ENCODE measurements at places on chromosomes 1 and 21.

- DNase-seq, result no peak
Observed at GRCh38 chr21:42609811-42610210, 43.6 kb upstream of the PDE9A start.

DNA sequence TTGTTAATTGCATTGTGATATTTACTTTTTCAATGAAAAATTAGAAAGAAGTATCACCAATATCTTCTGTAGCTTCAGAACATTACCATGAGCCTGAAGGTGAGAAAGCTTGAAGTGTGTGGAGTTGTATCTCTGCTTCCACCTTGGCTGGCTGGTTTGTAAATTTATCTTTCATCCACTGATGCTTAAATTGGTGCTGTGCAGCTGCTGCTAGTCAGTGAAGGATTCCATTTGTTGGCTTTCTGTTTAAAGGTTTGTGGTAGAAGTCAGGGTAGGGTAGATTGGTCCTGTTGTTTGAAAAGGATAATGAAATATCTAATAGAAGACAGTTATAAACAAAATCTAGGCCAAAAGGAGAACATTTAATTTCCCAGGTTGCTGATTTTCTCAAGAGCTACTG is 105.7 kb downstream of the C1orf21 start:
- no peak for DNase-seq

DNA sequence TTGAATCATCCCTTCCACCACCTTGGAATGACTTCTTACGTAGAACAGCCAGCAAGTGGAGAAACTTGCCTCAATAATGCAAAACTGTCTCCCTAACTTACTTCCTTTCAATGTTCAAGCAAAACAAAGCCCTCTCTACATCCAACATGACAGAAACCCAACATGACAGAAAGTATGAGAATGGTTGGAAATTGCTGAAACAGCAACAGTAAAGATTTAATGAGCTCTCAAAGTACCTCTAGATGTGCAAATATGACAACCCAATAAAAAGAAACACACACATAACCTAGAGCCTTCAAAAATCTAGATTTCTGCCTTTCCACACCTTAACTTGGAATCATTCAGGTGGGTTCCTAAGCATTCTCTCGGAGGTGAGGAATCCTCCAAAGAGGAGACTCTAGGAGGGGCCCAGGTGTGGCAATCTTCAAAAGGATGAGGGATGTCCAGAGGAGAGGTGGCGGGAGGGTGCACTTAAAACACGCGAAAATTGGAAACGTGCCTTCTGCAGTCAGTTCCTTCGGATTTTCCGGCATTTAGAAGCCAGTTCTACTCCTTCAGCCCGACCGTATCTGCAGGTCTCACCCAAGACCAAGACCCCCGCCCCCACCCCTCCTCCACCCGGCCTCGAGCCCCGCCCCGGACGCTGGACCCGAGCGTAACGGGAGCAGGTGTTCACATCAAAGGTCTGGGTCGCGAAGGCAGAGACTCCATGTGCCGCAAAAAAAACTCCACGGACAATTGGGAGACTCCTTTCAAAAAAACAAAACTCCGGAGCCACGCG is 996 bp upstream of the MGST3 start:
- DNase-seq, result no peak

- no peak for DNase-seq
Observed at GRCh38 chr1:12272770-12273169, 42.9 kb downstream of the VPS13D start.

All from cortex of kidney (tissue), 1 donor.